NCI-H1048 (cell line): ENCODE measurements at places on chromosomes 6 and 20.

DNA sequence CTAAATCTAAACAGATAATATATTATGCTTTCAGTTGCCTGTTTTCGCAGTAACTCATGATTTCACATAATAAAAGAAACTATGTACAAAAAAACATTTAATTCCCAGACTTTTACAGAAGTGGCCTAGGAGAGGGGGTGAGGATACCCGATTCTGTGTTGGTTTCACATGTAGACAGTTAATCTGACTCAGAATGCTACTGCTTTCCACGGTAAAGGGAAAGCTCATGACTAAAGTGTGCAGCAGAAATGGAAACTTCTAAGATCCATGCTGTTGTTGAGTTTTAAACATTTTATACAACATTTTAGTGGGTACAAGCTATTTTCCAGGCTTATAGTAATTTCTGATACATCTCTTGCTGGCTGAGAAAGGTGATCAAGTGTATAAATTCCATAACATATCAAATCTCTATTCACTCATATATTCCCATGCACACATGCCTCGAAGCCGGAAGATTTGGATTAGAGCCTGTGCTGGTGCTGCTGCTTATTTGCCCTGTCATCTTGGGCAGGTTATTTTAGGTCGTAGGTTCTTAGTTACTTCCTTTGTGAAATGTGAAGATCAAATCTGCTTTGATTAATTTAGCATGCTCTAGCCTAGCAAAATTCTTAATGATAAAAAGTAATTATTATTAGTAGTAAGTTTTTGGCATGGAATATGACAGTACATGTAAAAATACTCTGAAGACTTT lies 896.7 kb upstream of the MAP3K7 start:
- no peak for DNase-seq

- no peak for DNase-seq
These were observed 1.5 kb downstream of the BTN2A1 start for GRCh38 chr6:26459023-26459810.

GRCh38 chr6:139862311-139862710 lies 487.9 kb upstream of the CITED2 start:
- no peak for DNase-seq

DNA sequence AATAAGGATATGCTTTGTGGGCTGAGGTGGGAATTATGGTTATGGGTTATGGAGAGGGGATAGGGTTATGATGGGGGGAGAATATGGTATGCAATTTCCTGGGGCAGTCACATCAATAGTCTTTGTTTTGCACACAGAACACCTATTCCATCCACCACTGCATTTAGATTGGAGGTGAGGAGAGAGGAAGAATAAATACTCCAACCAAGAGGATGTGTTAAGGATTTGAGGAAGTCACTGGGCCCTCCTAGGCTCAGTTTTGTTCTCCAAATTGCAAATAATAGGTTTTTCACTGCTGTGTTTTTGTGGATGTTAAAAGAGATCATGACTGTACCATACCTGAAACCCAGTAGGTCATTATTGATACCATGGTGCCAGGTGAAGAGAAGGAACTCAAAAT lies 29.5 kb upstream of the SIRPG start:
- no peak for DNase-seq

GRCh38 chr6:134495890-134496248 lies 178.0 kb upstream of the SGK1 start:
- DNase-seq: no peak

DNA sequence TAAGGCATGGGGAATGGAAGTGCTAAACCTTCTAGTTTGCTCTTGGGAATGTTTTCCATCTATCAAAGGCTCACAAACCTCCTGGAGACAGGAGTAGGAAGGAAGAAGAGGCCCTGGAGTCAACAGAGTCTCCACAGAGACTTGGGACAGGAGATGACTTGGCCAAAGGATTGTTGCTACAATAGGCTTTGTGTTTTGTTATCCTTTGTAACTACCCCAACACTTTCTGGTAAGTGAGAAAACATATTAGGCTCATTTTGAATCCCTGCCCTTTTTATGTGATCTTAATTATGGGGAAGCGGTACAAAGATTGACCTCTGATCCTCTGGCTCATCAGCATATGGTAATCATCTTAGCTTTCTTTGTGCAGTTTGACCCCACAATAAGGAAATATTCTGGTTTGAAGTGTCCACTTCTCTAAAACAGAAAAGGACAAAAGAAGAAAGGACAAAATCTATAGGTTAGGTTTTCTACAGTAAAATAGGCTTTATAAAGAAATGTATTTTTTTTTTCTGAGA lies 24.1 kb upstream of the GTF3C6 start:
- no peak for DNase-seq

DNA sequence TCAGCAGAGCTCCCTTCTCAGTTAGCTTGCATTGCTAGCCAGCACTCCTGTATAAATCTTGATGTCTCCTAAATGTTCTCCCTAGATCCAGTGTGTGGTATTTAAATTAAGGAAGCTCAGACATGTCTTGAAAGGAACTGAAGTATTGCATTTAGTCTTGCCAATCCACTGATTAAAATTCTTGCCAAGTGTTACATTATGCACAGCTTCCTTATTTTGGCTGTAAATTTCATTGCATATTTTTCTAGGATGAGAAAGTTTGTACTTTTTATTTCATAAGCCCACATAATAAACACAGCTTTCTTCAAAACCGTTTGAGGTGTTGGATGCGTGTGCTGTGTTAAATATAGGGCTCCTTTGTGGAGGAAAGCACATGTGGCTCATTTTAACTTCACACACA lies 329.8 kb upstream of the FLRT3 start:
- no peak for DNase-seq

- DNase-seq: no peak
These were observed 54.7 kb downstream of the TRAF3IP2 start for GRCh38 chr6:111550953-111551352.

GRCh38 chr6:113829696-113830045 lies 27.5 kb upstream of the MARCKS start:
- DNase-seq: no peak

GRCh38 chr20:20005342-20005741 lies 11.8 kb upstream of the NAA20 start:
- DNase-seq: no peak

- DNase-seq: no peak
These were observed 235.1 kb downstream of the FNDC1 start for GRCh38 chr6:159404296-159404695.

GRCh38 chr20:20293141-20293540 lies 74.8 kb upstream of the INSM1 start:
- no peak for DNase-seq

DNA sequence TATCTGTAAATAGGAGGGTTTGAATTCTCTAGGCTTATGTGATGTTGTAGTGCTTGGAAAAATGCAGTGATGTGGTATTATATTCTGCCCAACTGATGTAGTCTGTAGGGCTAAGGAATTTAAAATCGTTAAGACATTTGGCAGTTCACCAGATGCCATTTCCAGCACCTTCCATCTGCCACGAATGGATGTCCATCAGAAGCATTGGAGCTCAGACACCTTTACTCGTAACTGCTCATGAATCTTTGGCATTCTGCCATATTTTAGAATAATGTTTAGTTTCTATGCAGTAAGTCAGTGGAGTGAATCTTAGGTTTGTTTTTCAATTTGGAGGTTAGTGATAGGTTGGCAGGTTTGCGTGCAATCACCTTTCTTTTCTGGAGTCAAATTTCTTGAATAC lies 2.4 kb upstream of the SYTL3 start:
- no peak for DNase-seq

DNA sequence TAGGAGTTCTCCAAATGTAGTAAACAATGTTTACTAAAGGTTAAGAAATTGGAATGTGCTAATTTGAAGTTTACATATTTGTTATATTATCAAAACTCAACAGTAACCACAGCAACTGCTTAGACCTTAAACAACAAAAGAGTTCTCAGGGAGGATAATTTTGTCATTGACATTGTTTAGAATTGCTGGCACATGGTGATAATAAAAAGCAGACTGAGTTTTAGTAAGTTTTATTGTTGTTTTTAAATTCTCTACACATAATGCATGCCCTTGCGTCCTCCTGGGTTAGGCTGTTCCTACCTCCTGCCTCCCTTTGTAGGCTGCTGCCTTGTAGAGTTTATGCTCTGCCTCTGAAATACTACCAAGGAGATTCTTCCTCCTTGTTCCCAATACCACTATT lies 28.7 kb downstream of the LAMA4 start:
- no peak for DNase-seq

DNA sequence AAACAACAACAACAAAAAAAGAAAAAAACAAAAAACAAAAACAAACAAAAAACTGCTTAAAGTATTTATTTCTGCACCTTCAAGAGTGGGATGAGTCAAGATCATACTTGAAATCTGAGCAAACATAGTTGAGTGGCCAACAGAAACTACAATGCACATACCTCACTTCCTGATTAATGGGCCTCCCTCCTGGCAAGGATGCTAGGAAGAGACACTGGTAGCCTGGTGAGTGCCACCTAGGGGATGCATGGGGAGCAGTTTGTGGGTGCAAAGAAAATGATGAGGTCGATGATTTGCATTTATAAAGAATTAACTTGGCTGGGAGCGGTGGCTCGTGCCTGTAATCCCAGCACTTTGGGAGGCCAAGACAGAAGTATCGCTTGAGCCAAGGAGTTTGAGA lies 808.1 kb downstream of the MAFB start:
- no peak for DNase-seq

GRCh38 chr6:4030669-4031068 lies 48.3 kb downstream of the FAM217A start:
- no peak for DNase-seq

- DNase-seq: no peak
These were observed 40.0 kb downstream of the HEBP2 start for GRCh38 chr6:138443979-138444378.

DNA sequence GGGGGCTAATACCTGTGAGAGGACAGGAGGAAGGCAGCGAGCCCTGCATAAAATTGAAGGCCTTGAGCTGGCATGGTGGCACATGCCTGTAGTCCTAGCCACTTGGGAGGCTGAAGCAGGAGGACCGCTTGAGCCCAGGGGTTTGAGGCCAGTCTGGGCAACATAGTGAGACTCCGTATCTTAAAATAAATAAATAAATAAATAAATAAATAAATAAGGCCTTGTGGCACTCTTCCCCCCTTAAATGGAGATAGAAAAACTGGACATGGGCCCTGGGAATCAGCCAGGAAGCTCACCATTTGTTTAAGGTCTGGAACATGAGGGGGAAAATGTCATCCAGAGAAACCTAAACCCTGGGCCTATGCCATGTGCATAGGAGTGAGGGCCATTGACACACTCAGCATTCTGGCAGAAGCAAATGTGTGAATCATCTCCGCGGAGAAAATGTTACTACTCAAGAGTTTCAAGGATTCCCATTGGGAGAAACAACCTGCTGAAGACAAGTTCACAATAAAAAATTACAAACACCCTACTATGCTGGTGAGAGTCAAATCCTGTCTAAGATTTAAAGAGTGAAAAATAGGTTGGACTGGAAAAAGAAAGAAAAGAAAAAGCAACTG lies 51.9 kb upstream of the UBR2 start:
- DNase-seq: no peak

DNA sequence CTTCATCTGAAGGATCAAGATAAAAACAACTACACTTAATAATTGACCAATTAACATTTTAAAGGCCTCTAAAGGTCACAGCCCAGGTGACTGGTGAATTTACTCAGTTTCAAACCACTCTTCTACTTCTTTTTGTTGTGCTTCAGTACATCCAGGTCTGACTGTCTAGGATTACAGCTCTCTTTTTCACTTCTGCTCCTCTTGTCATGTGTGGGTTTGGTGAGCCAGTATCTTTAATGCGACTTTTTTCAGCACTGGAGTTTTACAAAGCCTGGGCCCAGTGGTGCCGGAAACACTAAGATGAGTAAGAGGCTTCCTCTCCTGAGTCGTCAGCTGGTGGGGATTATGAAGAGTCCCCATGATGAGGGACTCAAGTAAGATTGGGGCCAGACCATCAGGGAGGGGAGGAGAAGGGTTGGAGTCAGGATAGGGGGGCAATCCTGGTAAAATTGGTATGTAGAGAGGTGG lies 27.0 kb downstream of the HECA start:
- no peak for DNase-seq

DNA sequence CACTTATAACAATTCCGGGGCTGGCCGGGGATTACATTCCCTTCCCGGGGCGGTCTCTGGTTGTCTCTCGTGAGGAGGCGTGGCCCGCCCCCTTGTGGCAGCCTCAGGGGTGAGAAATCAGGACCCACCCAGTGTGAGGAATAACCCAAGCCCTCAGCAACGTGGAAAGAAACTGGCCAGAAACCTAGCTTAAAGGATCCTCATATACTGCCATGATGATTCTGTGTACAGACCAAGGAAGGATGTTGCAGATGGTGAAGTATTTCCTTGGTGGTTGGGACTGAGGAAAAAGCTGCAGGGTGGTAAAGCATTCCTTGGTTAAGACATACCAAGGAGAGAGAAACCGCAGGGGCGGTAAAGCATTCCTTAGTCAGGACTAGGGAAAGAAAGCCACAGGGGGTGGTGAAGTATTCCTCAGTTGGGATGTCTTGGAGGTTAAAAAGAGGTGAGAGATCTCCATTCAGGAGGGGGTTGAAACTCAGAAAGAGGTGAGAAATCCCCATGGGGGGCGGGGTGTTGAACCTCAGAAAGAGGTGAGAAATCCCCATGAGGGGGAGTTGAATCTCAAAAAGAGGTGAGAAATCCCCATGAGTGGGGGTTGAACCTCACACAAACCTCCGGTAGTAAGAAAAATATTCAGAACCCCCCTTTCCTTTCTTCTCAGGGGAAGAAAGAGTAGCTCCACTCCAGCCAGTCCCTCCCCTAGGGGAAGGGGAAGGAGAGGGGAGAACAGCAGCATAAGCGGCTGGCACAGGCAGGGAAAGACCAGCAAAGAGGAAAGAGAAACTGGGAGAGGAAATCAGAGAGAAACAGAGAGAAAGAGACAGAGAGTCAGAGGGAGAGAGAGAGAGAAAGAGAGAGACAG lies 238.1 kb downstream of the RNGTT start:
- no peak for DNase-seq

DNA sequence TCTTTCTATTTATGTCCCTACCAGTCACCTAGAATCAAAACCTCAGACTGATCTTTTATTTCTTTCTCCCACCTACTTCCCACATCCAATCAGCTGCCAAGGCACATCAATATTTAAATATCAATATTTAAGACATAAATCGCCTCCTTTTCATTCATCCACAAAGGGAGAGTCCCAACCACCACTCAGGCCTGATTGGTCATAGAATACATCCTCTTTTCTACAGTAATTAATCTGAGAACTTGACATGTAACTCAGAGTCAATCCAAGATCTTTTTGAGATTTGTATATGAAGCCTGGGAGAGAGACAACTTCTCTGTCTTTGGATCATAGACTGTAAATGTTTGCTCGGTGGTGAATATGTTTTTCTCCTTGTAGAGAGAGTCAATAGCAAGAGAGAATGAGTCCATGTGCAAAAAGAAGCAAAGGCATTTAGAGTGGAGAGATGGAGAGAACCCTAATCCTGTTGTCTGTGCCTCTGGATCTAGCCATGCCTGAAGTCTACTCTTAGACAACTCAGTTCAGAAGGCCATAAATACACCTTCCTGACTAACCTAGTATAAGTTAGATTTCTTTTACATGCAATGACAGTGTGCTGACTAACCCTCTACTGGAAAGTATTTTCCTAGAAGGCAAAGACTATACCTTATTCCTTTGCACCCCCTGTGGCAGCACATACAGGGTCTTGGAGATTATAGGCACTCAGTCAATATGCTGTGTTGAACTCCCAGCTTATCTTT lies 12.1 kb upstream of the NEDD9 start:
- DNase-seq: no peak
